ENCODE measurements at places on chromosomes 11 and 22. TPM values are rescaled to one million over a fixed set of nuclear protein-coding genes. Genes with fewer than 3 reads are reported as not detected.
A peak's percentile ranks its signal among the peaks of the same experiment; 100 is the strongest.

- DNase-seq: no peak
Observed at GRCh38 chr22:41684194-41684593, 4.5 kb downstream of the SNU13 start.

DNA sequence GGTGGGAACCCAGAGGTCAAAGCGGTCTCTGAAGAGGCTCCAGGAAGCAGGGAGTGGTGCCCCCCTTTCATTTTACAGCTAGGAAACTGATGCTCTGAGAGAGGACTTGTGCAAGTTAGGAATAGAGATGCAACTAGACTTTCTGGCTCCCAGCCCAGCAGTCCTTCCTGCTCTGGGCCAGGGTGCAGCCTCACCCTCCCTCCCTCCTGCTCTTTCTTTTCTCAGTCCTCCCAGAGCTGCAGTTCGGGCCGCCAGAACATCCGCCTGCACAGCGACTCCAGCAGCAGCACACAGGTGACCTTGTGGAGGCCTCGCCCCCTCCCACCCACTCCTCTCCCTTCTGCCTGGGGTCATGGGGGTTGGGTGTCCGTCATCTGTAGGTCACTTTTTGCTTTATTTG lies 51.5 kb downstream of the LHFPL7 start:
- no peak for DNase-seq

DNA sequence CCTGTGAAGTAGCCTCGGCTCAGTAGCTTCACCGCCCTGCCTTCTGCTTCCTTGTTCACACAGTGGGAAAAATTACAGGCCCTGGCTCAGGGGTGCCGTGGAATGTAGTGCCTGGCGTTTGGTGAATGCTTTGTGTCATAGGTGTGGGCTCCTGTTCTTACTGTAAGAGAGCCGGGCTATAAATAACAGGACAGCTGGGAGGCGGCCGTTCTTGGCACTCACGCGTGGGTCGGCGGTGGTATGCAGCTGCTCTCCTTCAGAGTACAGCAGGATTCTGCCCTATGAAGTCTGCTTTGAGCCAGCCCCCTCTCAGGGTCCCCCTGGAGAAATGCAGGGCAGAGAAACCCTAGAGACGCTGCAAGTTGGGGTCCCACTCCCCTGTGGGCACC lies 84.2 kb downstream of the CTTN start:
- DNase-seq: no peak

DNA sequence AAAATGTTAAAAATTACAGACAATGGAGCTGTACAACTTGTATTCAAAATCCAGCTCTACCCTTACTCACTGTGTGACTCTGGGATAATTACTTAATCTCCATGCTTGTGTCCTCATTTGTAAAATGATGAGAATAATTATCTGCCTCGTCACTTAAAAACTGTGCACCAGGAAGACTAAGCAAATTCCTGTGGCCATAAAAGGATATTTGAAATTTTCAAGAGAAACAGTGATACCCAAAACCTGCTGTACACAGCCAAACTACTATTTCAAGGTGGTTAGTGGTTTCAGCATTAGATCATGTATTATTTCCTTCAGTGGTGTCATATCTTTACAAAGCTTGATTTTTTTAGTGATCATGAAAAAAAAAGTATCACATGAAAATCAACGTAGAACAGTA lies 136.9 kb downstream of the METTL15 start:
- no peak for DNase-seq

The CACNA1I gene
- total RNA-seq: 0.17 TPM

GRCh38 chr11:72739240-72740059 lies 12.8 kb downstream of the ARAP1 start:
- DNase-seq: peak; percentile 47

DNA sequence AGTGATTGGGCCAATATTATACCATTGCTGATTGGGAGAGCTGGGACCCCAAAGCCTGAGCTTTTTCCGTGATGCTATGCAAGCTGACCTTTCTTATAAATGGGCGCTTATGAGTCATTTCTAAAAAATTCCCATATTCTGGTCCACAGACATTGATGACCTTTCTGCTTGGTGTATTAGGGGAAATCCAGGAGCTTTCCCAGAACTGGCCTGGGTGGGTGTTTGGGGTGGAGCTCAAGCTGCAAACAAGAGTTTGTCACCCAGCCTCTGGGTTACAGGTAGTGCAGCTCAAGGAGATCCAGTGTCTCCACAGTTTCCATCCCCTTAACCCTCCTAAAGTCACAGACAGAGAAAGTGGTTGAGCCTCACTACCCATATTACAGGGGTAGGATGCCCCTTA lies 67.7 kb downstream of the CCDC81 start:
- DNase-seq: no peak

DNA sequence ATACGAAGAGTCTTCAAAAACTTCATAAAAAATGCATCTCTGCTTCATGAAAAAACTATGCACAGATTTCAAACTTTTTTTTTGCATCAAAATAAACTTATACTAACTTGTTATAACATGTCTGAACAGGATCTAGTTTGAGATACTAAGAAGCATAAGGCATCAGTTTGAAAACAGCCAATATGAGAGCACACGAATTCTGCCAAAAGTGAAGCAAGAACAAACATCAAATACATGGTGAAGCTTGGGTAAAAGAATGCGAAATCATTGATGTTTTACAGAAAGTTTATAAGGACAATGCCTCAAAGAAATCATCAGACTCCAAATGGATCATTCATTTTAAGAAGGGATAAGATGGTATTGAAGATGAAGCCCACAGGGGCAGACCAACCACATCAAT lies 389.1 kb upstream of the TENM4 start:
- no peak for DNase-seq

DNA sequence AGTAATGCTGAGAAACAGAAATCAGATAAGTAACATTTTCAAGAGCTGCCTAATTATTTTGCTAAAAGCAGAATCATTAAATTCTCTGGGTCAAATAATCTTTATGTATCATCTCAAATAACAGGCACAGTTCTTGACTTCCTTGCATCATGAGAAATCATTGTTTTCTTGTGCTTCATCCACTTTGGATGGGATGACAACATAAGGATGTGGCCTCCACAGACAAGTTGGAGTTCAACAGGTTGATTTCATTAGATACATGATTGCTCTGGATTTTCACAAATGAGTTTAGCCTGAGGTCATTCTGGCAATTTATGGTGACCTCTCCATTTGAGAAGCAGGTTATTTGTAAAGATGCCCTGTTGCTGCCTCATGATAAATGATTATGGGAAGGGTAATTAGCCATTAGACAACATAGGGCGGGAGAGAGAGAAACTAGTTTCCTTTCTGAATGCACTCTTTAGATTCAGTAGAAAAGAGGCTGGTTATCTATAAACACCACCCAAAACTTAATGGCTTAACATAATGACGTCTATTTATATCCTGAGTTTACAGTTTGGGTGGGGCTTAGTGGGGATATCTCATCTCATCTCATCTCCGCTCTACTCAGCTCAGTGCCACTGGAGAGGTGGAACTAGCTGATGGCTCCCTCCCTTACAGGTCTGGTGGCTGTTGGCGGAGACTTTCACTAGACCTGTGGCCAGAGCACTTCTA lies 35.0 kb upstream of the ADORA2A start:
- no peak for DNase-seq

The TRIM48 gene
- not detected for total RNA-seq

GRCh38 chr11:85619499-85619898 lies 7.6 kb downstream of the DLG2 start:
- DNase-seq: no peak

The LRRC4C gene
- total RNA-seq: not detected

The TXNRD2 gene
- total RNA-seq: 24.7 TPM
